ENCODE measurements at places on chromosomes 2 and 18.

DNA sequence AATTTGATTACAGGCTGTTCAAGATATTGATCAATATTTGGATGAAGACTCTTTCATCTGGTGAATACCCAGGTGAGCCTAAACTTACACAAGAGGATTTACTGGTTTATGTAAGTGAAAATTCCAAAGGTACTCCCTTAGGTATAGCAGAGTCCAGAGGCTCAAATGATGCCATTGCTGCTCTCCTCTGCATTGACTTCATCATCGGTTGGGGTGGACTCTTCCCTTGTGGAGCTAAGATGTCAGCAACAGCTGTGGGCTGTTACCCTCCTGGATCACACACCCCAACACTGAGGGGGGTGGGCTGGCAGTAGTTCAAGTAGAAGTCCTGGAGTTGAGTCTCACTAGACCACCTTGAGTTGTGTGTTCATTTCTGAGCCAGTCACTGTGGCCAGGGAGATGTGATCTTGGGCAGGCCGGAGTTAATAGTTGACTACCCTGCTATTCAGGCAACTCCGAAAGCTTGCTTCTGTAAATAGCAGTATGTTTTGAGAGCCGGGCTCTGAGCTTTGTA is 236.9 kb downstream of the PTPRM start:
- no peak for DNase-seq

DNA sequence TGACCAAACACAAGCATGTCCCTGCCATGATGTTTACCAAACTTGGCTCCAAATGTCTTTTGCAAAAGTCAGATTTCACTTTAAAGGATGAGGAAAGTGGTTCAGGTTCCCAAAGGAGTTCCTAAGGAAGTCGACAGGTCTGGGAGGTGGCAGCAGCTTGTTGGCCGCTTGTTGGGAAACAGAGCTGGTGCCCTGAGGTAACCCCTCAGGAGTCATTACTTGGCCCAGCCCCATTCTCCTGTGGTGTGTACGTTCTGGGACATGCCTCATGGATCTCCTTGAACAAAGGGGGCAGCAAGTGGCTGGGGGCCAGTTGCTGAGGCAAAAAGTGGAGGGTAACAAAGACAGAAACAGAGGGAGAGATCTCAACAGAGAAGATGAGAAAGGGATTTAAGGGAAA is 10.9 kb downstream of the TMBIM1 start:
- no peak for DNase-seq

DNA sequence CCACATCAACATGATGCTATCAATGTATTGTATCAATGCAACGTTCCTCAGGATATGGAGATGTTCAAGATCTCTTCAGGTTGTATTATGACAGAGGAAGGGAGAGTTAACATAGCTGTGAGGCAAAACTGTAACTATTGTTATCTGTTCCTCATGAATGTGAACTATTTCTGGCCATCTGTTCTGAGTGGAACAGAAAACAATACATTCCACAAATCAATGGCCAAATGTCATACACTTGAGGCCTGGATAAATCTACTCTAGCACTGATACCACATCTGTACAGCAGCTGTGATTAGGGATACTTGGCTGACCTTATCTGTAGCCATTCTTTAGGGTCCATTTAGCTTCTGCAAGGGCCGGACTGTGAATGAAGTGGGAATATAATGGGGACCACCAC is 447.9 kb downstream of the IRS1 start:
- no peak for DNase-seq

DNA sequence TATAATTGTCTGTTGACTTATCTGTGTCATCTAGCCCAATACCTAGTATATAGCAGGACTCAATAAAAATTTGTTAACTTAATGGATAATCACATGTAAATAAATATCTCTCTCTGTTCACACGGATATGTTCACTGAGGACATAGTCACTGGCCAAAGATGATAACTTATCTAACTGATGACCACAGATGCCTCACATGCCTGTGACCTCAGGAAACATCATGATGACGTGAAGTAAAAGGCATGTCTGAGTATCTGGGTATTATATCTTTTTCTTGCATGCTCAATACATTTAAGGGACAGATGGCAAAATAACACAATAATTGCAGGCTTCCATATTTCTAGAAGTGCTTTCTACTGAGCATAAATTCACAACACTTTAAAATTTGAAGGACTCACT is 41.4 kb upstream of the PARD3B start:
- DNase-seq: no peak

- no peak for DNase-seq
Observed at GRCh38 chr2:155266583-155266982, 568.1 kb downstream of the KCNJ3 start.

DNA sequence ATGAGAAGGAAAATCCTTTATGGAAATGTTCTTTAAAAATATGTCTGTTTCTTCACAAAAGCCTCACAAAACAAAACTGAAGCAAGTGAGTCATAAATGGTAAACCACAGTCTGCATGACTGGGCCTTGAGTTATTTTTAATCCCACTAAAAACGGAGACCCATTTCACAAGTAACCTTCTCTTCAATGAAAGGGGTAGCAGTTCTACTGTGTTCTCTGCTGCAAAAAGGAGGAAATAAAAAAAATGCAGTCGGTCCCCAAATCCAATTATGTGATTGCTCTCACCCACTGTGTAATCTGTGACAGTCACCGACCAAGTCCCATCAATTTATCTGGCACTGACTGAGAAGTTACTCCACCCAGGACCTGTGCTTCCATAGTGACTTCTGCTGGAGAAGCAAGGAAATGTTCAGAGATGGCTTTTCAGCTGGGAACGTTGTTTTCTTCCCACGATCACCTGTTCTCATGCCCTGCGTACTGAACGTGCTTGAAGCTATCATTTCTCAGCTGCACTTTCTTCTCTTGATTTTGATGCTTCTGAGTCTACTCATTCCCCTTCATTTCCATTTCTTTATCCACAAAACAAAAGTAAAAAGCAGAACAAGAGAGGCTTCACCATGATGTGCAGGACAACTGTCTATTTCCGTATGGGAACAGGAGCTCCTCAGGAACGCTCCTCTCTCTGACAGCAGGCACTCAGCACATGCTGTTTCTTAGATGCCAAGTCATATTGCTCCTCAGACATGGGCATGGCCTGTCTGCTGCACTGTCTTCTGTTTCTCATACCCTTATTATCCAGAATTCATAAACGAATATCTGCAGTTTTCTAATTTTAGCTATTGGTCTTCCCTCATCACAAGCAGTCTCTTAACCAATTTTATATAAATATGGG is 80.0 kb upstream of the TMEM200C start:
- peak; percentile 61 for DNase-seq

Measured in GM06990 (cell line).